ENCODE measurements at places on chromosomes 1 and 21.
A peak's percentile ranks its signal among the peaks of the same experiment; 100 is the strongest.

DNA sequence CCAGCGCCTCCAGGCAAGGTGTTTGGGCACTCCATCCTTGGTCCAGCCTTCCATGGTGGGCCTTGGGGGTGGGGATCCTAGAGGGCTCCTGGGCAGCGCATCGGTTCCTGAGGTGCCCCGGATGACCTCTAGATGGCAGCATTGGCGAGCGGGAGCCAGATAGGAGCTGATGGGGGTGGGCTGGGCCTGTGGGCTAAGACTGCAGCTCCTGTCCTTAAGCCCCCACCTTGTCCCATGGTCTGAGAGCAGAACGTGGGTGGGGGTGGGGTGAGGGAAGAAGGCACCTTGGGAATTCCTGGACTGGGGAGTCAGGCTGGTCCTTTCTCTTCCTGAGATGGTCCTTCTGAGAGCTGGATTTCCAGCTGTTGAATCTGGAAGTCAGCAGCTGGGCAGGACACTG, 93.4 kb upstream of the CSF3R start:
- H3K27me3 ChIP-seq: no peaks in the 10 kb centered on the region
- DNase-seq: peak; percentile 31
- H3K4me3 ChIP-seq: no peak overlapping the region
- H3K4me1 ChIP-seq: no peaks in the 10 kb centered on the region

DNA sequence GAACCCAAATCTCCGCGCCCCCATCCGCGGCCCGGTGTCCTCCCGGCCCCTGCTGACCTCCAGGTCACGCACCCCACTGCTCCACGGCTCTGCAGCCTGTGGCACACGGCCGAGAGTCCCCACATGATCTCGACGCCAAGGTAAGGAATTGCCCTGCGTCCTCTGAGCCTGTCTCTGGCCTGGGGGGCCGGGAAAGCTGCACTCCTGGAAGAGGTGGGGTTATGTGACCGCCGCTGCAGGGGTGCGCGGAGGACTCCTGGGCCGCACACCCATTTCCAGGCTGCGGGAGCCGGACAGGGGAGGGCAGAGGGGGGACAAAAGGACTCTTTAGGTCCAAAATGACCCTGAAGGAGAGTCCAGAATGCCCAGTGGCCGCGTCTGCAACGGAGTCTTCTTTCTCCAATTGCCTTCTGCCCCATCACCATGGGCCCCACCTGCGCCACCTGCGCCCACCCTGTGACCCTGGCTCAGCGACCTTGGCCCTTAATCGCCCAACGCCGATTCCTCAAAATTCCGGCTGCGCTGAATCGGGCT, 997 bp upstream of the SIM2 start:
- H3K4me1 ChIP-seq: peaks cover 68% of the 10 kb centered on the region
- DNase-seq: no peak
- H3K27me3 ChIP-seq: peaks cover 3% of the 10 kb centered on the region

GRCh38 chr1:70685300-70686286, 274.5 kb downstream of the CTH start:
- no peak overlapping the region for H3K4me3 ChIP-seq
- H3K4me1 ChIP-seq: no peaks in the 10 kb centered on the region
- no peak overlapping the region for H3K27ac ChIP-seq
- peak; percentile 82 for DNase-seq

GRCh38 chr1:154747740-154748404, 122.2 kb downstream of the KCNN3 start:
- no peak for DNase-seq
- no peaks in the 10 kb centered on the region for H3K36me3 ChIP-seq
- no peak overlapping the region for H3K27ac ChIP-seq
- no peaks in the 10 kb centered on the region for H3K27me3 ChIP-seq
- H3K4me1 ChIP-seq: no peaks in the 10 kb centered on the region
- no peak overlapping the region for H3K4me3 ChIP-seq
